ENCODE measurements at places on chromosomes 1 and 21.
A peak's percentile ranks its signal among the peaks of the same experiment; 100 is the strongest.

- ATAC-seq, result peak; percentile 66
These were observed 291.8 kb downstream of the DISC1 start for GRCh38 chr1:231918239-231919015.

- no peak for ATAC-seq
These were observed 13.2 kb downstream of the CAPN9 start for GRCh38 chr1:230760360-230760827.

DNA sequence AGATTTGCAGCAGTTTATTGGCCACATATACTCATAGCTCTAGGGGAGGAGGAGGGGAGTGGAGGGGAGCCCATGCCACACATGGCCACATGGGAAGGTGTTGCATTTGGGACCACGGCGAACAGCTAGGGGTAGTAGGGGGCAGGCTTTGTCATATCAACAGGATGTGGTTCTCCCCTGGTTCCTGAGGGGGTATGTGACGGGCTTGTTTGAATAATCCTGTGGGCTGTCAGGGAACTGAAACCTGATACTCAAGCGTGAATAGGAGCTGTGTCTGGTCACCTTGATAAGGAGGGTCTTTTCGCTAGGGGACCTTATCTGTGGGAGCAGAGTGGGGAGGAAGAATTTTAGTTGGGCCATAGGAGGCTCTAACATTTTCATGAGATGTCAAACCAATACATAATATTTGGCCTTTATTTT is 264.7 kb downstream of the CTH start:
- ATAC-seq, result no peak

- ATAC-seq, result no peak
These were observed 8.6 kb upstream of the RASSF5 start for GRCh38 chr1:206498685-206499084.

- no peak for ATAC-seq
These were observed 57.0 kb downstream of the KIFAP3 start for GRCh38 chr1:170017478-170017877.

DNA sequence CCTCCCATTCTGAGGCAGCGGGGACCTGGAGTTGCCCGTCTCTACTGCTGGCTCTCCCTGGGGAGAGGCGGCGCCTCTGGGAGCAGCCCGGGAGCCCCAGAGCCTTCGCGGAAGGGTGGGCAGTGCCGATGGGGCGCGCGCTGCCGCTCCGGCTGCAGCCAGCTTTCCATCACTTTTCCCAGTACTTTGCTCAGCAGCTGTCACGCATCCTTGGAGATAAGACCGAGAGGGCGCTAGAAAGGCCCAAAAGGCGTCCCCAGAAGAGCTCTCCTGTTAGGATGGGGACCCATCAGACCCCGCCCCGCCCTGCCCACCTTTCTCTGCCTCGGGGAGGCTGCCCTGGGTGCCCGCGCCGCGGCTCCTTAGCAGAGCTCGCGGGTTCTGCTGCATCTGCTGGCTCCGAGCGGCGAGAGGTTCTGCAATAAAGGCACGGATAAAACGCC is 534 bp downstream of the KCNH1 start:
- ATAC-seq, result peak; percentile 40

- no peak for ATAC-seq
These were observed 183.3 kb downstream of the CRB1 start for GRCh38 chr1:197451381-197451780.

- no peak for ATAC-seq
These were observed 61.4 kb downstream of the KAZN start for GRCh38 chr1:14659913-14660312.

DNA sequence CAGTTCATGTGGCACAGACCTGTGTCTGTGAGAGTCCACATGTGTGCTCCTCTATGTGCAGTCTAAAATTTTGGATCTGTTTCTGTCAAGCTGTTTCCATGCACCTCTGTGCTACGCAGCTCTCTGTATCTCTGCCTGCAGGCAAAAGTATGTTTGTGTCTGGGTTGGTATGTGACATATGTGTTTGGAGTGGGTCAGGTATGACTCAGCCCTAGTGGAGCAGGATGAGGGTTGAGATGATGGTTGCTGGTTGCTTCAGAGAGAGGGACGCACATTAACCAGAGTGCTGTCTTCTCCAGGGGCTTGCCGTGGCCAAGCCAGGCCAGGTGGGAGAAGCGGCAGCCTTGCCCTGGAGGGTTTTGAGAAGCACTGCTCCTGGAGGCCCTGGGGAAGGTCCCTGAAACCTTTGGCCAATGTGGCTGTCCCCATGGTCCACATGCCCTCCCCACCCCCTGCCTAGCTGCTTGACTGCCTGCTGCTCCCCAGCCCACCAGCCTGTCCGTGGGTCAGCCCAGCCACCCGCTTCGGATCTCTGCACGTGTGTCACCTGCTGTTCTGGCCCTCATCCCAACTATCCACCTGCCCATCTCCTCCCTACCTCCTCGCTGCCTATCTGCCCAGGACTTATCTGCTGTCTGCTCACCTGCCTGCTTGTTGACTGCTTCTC is 4.1 kb upstream of the EVA1B start:
- peak; percentile 24 for ATAC-seq

DNA sequence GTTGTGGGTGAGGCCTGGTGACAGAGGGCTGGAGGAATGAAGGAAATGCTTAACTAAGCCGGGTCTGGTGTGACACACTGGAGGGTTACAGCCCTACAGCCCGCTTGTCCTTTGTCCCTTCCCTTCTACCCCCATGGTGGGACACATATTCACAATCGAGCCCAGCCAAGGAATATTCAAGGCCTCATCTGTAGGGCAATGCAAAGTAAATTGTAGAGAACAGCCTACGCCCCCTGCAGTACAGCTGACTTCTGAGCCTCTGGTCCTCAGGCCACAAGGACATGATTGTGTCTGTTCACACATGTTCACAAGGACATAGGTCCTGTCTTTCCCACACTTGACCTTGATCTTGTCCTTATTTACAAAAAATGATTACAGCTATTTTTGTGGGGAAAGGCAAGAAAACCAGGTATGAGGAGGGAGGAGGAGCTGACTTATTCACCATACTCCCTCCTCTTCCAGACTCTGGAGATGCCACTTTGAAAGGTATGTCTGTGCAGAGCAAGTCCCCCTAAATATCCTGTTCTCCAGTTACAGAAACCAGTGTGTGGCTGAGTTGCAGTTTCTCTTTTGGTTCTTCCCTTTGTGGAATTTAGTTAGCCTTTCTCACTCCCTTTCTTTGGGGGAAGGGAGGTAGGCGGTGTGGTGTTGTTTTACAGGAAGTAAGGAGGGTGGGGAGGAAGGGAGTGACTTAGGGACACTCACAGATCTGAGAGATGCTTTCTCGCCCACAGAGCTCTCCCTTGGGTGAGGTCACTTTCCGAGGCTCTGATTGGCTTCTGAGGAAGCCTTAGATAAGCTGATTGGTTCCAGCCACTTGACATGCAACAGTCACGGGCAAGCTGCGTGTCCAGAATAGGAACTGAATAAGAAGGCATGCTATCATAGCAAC is 14.6 kb downstream of the POLR3GL start:
- ATAC-seq, result peak; percentile 91

DNA sequence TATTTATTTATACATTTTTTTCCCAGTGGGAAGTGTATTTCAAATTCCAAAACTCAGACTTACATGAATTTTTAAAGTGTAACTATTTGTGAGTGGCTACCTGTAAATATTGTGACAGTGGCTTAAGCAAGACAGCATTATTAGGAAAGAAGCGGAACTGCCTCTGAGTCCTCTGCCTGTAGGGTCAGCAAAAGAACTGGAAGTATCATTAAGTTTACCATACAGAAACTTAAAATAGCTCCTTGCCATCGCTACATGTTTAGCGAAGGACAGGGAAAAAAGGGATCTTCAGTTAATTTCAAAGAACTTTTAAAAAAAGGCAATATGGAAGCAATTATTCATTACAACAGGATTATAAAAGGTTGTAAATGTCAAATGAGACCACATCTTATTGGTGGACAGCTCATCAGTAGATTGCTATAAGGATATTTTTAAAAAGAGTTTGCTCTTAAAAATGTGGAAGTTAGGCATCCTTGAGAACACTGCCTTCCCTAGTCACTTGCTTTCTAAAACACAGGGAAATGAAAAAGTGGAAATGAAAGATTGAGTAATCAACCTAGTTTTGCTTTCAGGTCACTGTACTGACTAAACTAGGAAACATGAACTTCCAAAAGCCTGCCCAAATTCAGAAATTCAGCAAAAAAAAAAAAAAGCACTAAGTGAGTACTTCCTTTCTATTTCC is 39.2 kb downstream of the NSL1 start:
- ATAC-seq, result peak; percentile 72

- no peak for ATAC-seq
These were observed 5.5 kb downstream of the SGIP1 start for GRCh38 chr1:66539491-66539890.

DNA sequence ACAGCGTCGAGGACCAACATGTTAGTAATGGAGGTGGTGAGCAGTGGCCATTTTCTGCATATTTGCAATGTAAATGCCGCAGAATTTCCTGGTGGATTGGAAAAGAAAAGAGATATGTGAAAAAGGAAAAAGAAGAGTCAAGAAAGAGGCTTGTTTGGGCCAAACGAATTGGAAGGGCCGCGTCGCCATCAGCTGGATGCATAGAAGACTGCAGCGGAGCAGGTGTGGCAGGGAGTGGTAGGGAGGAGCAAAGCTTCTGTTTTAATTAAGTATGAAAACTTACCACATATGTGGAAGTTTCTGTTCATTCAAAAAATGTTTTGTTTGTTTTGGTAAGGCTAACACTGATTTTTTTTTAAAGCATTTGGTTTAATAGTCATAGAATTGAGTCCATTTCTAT is 690.7 kb downstream of the NCAM2 start:
- no peak for ATAC-seq

DNA sequence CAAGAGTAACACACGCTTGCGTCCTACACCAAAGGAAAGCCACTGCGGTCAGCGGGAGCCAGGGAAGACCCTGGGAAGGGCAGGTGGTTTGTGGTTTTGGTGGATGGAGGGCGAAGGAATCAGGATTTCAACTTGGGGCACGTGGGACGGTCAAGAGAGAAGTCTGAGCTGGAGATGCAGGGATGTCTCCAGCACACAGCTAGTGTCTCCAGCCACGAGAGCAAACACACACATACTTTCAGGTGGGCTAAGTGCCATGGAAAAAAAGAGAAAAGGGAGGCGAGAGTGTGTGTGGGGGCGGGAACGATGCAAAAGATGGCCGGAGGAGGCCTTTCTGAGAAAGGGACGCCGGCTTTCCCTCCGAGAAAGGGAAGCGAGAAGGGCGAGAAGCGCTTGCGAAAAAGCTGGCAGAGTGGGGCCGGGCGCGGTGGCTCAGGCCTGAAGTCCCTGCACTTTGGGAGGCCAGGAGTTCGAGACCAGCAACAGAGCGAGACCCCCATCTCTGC is 1.4 kb upstream of the SRRM1 start:
- ATAC-seq, result no peak

- peak; percentile 84 for ATAC-seq
These were observed 48.1 kb downstream of the ELAPOR1 start for GRCh38 chr1:109161858-109162606.

DNA sequence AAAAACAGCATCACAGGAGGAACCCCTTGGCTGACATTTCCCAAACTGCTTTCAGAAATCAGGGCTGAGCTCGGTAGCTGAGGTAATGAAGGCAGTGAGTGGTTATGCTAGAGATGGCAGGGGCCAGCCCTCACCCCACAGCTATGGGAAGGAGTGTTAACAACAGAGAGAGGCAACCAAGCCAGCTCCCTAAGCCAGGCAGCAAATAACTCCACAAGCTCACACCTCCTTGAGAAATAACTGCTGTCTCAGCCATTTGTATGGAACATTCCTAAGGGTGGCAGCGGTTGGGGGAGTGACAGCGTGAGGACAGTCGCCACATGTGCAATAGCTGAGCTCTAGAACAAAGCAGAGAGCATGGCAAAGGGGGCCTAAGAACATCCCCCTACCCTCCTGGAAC is 42.6 kb downstream of the LMX1A start:
- no peak for ATAC-seq

- peak; percentile 36 for ATAC-seq
These were observed 28.3 kb downstream of the EIF2D start for GRCh38 chr1:206583707-206584648.

DNA sequence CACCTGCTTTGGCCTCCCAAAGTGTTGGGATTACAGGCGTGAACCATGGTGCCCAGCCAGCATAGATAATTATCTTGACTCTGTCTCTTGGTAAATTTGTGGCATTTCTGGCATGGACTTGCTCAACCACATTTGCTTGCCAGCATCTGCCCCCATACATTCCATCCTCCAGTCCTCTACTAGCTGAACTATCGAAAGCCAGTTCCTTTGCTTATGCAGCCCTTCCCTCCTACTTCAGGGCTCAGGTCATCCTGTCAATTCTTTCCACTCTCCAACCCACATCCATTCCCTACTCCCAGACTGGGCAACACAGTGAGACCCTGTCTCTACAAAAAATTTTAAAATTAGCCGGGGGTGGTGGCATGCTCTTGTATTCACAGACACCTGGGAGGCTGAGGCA is 13.0 kb upstream of the UQCRHL start:
- no peak for ATAC-seq

- ATAC-seq, result no peak
These were observed 6.5 kb downstream of the ZBTB17 start for GRCh38 chr1:15969321-15969880.

DNA sequence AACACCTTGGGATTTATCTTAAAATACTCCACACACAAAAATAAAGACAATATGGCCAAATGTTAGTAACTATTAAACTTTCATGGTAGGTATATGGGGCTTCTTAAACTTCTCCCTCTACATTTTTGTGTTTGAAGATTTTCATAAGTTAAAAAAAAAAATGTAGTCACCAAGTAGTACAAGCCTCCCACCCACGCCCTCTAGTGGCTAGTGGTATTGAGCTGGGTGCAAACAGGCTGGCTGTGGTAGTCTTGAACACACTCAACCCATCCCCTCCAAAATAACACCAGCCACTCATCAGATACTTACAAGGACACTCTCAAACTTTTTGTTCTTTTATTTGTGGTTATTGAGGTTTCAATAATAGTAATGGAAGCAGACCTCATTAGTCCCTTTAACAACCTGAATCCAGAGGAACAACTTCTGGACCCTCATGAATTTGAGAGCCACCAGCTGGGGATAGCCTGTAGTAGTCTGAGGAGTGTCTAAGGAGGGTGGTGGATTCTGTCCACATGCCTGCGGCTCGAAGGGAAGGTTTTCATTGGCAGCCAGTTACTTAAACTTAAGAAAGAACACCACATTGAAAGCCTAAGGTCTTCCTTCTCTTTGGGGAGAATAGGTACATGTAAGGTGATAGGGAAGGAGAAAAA is 15.6 kb downstream of the RD3 start:
- peak; percentile 87 for ATAC-seq

DNA sequence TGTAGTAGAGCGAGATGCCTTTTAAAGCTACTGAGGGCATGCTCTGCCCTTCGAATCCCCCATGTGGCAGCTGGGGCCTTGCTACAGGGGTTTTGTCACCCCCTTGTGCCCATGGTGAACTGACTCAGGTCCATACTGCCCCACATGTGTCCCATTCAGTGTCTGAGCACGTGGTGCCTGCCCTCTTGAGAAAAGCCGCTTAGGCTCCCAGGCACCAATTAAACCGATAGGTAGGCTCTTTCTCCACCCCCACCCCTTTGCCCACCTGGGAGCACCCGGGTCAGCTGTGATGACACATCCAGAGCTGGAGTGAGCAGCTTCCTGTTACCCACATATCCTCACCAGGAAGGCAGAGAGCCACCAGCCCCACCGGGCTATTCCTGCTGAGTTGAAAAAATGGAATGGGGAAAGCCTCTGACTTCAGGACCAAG is 30.5 kb downstream of the TMCC2 start:
- no peak for ATAC-seq
